Left lung (tissue), 14 donors: ENCODE measurements at places on chromosomes 2 and 18. TPM values are rescaled to one million over a fixed set of nuclear protein-coding genes. Genes with fewer than 3 reads are reported as not detected.

SH2D6 gene
- polyA plus RNA-seq: 1.3 TPM

ANKRD36C gene
- polyA plus RNA-seq: 11.8 TPM

CDH2 gene
- polyA plus RNA-seq: 8.4 TPM

CCT4 gene
- polyA plus RNA-seq: 160 TPM

IL37 gene
- polyA plus RNA-seq: not detected

SMYD1 gene
- polyA plus RNA-seq: not detected

GATA6 gene
- polyA plus RNA-seq: 71.3 TPM

SS18 gene
- polyA plus RNA-seq: 94.6 TPM

RTN4 gene
- 186 TPM for polyA plus RNA-seq

DOK6 gene
- 16.5 TPM for polyA plus RNA-seq

RNF149 gene
- polyA plus RNA-seq: 68.5 TPM

XIRP2 gene
- polyA plus RNA-seq: 0.14 TPM

IL1RN gene
- 0.52 TPM for polyA plus RNA-seq

SLC9A2 gene
- polyA plus RNA-seq: 0.38 TPM

PID1 gene
- polyA plus RNA-seq: 28.6 TPM

MALL gene
- 29.3 TPM for polyA plus RNA-seq

GCG gene
- not detected for polyA plus RNA-seq

ABCB11 gene
- polyA plus RNA-seq: 0.04 TPM

PLGLB2 gene
- polyA plus RNA-seq: 2.6 TPM

RGPD4 gene
- polyA plus RNA-seq: not detected

FBXO15 gene
- polyA plus RNA-seq: 2.8 TPM

KCNG2 gene
- polyA plus RNA-seq: 0.17 TPM

EFHD1 gene
- polyA plus RNA-seq: 13.6 TPM

ADI1 gene
- polyA plus RNA-seq: 40.4 TPM

CPS1 gene
- 8.6 TPM for polyA plus RNA-seq

LIMS3 gene
- polyA plus RNA-seq: 3.8 TPM

BCL2 gene
- polyA plus RNA-seq: 10.9 TPM

TRIM43 gene
- not detected for polyA plus RNA-seq

ACMSD gene
- polyA plus RNA-seq: 2.0 TPM

EML6 gene
- polyA plus RNA-seq: 1.2 TPM

PROM2 gene
- polyA plus RNA-seq: 9.9 TPM

SKOR2 gene
- not detected for polyA plus RNA-seq

GRB14 gene
- polyA plus RNA-seq: 66.1 TPM

ERFE gene
- polyA plus RNA-seq: 0.66 TPM

SPEG gene
- polyA plus RNA-seq: 29.5 TPM

LIPG gene
- 19.8 TPM for polyA plus RNA-seq

PRSS56 gene
- polyA plus RNA-seq: not detected

ASIC4 gene
- 0.22 TPM for polyA plus RNA-seq

ITPRIPL1 gene
- 4.2 TPM for polyA plus RNA-seq

DPP4 gene
- polyA plus RNA-seq: 51.1 TPM

CACNB4 gene
- 6.0 TPM for polyA plus RNA-seq

NUP35 gene
- 27.9 TPM for polyA plus RNA-seq

AFF3 gene
- 29.1 TPM for polyA plus RNA-seq

MC4R gene
- 0.86 TPM for polyA plus RNA-seq

NPAS2 gene
- polyA plus RNA-seq: 36.5 TPM

TYW5 gene
- 17.5 TPM for polyA plus RNA-seq

MOCOS gene
- polyA plus RNA-seq: 1.3 TPM

RTP5 gene
- polyA plus RNA-seq: not detected

RAB1A gene
- 173 TPM for polyA plus RNA-seq

HOXD11 gene
- polyA plus RNA-seq: not detected

TUBA3D gene
- 1.0 TPM for polyA plus RNA-seq

RNF125 gene
- polyA plus RNA-seq: 8.6 TPM

ADNP2 gene
- polyA plus RNA-seq: 19.7 TPM

CEBPZOS gene
- polyA plus RNA-seq: 52.3 TPM

SMC6 gene
- 55.2 TPM for polyA plus RNA-seq

PHOSPHO2 gene
- polyA plus RNA-seq: 17.2 TPM
